Right ventricle myocardium superior (tissue), 1 donor: ENCODE measurements at places on chromosomes 2 and 18.

GRCh38 chr2:28332696-28333095 lies 60.0 kb upstream of the FOSL2 start:
- DNase-seq, result no peak

DNA sequence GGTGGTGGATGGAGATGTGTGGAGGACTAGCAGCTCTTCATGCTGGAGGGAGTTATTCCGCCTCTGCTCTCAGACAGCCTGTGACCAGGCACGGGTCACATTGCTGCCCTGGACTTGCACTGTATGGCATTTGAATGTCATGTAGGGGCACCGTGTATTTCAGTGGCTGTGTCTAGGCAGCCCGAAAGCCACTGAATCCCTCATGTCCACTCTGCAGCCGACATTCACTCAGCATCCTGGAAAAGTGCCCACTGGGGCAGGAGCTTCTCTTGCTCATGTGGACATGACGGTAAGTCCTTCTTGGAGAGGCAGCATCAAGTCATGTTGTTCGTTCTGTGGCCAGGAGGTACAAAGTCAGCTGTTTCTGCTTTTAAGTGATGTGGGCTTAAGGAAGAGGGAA lies 127.9 kb downstream of the SH3RF3 start:
- DNase-seq, result no peak

DNA sequence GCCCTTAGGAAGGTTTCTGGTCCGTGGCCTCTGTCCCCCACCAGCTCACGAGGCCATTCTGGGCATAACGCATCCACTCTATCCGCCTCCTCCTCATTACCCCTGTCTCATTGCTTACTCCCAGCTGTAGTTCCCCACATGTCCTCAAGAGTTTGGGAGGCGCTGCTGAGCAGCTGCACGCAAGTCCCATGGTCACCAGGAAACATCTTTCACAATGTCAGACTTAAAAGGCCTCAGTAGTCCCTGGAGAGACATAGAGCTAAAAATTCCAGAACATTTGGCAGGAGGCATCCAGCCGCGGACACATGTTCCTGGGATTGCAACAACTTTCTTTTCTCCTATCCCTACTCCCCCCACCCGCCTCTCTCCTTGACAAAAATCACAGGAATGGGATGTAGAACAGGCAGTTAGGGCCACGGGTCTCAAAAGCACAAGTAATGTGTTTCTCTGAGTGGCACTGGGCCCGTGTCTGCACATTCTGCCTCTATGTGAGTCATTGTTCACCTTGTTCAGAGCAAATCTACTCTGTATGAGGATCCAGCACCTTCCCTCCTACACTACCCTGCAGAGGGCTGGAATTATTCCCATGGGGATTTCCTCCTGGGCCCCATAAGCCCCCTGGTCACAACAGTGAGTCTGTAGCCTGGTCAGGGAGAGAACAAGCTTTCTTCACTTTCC lies 8.1 kb downstream of the LBH start:
- peak; percentile 83 for DNase-seq

GRCh38 chr2:69213782-69214181 lies 173.2 kb downstream of the GFPT1 start:
- DNase-seq, result no peak

DNA sequence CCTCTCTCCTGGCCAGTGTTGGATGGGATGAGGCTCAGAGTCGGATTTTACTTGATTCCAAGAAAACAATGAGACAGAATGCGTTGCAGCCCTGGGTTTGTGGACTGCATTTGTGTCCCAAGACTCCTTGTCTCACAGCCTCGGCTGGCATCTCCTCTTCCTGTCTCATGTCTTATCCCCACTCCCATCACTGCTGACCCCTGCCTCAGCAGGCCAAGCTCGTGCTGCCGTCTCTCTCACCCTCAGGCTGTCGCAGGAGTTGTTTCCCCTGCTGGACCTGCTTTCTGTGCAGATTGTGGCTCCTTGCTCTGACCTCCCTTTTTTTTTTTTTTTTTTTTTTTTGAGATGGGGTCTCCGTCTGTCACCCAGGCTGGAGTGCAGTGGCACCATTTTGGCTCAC lies 70.2 kb upstream of the RALBP1 start:
- DNase-seq, result no peak

DNA sequence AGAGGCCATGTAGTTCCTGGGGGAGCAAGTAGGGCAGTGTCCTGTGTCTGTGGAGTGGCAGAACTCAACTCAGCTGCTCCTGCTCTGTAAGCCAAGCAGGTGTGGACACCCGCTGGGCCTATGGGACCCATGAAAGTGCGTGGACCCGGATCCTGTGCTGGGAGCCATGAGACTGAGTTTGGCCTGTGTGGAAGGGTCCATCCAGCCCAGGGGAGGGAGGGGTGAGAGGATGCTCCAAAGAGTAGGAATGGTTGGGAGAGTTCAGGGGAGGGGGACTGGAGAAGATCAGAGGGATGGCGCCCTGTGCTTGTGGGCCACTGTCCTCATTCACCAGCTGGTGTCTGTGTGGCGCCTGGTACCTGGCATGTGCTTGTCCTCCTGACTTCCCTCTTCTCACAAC lies 226.4 kb upstream of the HS6ST1 start:
- no peak for DNase-seq

DNA sequence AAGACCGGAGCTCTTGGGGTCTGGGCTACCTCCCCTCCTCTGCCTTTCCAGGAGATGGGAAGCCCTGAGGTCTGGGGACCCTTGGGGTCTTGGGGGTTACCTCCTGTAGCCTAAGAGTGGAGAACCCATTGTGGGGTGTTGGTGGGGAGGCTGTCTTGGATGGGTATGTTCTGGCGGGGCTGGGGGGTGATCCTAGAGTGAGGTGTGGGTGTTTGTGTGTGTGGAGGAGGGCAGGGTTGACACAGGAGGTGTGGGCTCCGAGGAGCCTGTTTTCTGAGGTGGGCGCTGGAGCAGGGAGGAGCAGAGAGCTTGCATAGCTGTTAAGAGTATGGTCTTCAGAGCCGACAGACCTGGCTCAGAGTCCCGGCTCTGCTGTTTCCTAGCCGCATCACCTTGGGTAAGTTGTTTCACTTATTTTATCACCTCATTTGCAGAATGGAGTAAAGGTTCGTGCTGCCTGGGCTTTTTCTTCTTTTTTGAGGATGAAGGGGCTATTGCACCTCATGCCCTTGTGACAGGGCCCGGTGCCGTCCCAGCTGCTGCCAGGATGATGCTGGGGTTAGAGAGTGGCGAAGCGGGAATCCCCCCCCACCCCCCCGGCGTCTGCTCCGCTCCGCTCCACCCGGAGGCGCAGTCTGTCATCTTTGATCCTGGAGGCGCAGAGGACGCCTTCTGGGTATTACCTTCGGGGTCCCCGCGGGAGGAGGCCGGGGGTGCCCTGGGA lies 17.2 kb downstream of the TET3 start:
- no peak for DNase-seq

DNA sequence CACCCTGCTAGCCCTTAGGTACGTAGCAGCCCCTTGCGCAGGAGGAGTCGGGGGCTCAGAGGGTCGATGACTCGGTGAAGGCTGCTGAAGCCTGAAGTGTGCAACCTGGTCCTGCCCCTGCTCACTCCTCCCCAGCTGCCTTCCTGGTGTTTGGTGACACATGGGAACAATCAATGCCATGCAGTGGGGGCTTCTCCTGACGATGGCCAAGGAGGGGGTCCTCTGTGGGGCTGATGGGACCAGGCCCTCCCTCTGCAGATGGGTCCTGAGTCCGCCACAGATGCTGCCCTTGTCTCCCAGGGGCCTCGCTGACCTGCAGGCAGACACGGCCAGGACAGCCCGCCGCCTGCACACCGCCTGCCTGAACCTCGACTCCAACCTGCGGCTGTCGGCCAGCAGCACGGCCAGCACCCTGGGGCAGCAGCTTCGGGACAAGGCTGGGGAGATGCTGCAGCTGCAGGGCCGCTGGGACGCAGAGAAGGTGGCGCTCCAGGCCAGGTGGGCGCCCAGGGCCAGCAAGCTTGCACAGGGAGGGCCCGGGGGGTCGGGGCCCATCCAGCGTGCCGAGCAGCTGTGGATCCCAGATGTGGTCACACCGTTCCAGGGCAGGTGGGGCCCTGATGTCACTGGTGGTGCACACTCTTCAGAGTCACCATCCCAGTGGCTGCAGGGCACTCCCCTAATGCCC lies 24.6 kb downstream of the CROCC2 start:
- peak; percentile 30 for DNase-seq

DNA sequence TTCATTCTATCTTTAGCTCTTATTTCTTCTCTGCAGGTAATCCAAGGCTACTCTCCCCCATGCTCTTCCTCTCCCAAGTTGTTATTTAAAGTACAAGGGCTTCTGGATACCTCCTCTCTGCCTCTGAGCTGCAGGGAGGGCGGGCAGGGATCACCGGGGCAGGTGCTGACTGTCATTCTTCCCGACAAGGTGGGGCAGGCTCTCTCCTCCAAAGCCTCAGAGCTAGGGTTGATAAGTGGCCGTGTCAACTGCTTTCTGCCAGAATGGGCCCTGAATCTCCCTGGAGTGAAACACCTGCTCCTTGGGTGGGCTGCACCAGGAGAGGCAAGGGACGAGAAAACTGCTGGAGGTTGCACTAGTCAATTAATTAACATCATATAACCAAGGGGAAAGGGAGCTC lies 250.3 kb downstream of the SLC4A3 start:
- no peak for DNase-seq

GRCh38 chr18:9348766-9349165 lies 14.2 kb downstream of the TWSG1 start:
- DNase-seq, result no peak

DNA sequence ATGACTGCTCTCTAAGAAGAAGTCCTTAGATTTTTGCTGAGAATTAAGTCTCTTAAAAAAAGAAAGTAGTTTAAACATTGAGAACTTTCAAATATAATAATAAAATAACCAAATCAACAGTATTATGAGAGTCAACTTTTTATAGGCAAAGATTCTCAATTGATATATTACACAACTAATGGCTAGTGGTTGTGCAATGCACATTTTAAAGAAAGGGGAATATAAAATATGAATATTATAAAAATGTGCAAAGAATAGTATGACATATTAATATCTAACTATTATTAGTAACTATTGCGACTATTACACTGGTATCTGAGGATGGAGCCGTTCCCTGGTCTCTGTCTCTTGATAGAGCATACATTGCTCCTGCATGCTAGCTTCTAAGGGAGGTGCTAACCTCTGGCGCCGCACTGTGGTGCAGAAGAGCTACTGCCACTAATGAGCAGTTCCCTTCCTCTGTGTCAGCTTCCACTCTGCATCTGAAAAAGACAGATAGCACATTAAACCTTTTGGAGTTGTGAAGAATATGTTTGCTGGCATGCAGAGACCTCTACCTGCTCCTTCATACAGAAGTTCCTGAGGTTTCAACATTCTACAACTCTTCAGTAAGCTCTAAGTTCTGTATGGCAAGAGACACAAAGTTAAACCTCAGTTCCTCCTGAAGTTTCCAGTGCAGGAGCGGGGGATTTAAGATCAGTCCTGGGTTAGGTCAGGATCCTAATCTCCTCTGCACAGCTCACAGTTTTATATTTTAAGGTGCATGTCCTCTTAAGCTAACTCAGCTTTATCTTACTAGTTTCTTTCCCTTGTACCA lies 3.5 kb upstream of the SLC9A2 start:
- DNase-seq, result peak; percentile 50

- DNase-seq, result no peak
Measured at GRCh38 chr18:29969876-29970275, 1072.7 kb downstream of the DSC3 start.
